Fibroblast of upper back skin (primary cell): ENCODE measurements at places on chromosomes 16 and 17.
A peak's percentile ranks its signal among the peaks of the same experiment; 100 is the strongest.

- peak; percentile 51 for DNase-seq
Measured at GRCh38 chr16:77850636-77851333, 62.4 kb downstream of the VAT1L start.

DNA sequence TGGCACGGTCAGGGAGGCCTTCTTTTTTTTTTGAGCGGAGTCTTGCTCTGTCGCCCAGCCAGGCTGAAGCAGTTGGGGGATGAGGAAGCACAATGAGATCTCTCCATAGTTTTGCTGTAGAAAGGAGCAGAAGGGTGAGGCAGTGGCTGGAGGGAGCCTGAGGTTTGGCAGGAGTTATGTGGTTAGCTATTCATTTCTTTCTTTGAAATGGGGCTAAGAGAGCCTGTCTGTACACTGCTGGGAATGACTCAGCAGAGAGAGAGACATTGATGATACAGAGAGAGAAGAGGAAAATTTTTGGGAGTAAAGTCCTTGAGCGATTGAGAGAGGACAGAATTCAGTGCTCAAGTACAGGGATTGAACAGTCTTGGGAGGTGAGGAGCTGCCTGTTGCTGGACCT, 22.1 kb downstream of the NOS2 start:
- DNase-seq = peak; percentile 61

DNA sequence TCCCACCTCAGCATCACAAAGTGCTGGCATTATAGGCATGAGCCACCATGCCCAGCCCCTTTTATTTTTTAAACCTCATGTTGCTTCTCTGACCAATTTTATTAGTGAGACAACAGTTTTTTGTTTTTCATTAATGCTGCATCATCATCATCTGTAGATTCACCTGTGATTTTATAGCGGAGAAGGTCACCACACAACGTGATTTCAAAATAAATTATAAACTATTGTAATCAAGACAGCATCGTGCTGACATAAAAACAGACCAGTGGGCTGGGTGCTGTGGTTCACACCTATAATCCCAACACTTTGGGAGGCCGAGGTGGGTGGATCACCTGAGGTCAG, 28.7 kb upstream of the METTL9 start:
- no peak for DNase-seq

DNA sequence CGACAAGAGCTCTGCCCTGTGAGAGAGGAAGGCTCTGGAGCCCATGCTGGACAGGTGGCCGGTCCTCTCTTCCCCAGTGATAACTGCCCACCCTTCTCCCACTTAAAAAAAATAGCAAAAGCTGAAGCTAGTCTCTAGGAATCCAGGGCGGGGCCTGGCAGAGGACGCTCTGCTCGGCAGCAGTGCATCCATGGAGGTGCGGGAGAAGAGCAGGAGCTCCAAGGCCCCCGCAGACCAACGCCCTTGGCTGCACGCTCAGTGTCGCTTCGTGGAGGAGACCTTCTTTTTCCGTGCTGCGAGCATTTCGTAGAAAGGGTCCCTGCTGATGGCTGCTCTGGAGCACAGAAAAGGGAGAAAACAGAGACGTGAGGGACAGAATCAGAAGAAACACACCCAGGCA, 98.6 kb upstream of the DNAH17 start:
- DNase-seq = no peak

DNA sequence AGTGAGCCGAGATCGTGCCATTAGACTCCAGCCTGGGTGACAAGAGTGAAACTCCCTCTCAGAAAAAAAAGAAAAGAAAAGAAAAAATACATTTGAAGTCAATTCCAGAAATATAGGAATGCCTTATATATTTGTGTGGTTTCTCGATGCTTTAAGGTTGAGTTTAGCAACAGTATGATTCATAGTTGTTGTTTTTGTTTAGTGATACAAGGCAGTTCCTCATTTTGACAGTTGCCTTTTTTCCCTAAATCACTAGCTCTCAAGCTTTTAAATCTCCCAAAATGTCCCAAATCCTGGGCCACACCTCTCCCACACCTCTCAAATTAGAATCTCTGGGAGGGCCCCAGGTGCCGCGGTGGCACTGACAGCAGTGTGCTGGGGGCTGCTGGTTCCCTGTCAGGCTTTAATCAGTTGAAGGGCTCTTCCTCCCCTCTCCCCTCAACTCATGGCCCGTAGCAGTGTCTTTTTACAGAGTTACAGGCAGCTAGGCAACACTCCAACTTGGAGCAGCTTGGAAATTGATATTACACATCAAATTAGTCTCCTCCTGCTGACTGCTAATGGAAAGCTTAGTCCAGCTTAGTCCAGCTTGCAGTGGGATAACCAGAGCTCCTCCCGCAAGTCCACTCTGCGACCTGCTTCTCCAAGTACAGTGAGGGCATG, 58.4 kb downstream of the EPN2 start:
- no peak for DNase-seq

DNA sequence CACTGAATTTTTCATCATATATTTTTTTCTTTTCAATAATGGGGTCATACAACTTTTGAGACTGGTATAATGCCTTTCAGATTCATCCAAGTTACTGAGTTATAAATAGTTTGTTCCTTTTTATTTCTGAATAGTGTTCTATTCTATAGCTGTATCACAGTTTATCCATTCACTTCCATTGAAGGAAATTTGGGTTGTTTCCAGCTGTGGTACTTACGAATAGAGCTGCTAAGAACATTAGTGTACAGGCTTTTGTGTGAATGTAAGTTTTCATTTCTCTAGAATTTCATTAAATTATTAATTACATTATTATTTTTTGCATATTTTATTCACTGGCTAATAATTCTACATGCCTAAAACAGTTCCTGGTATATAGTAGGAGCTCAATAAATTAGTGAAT, 52.9 kb downstream of the SNTB2 start:
- DNase-seq = no peak
